ENCODE measurements at places on chromosomes 7 and 10. TPM values are rescaled to one million over a fixed set of nuclear protein-coding genes. Genes with fewer than 3 reads are reported as not detected.

Gene EN2
- not detected for total RNA-seq

Gene FFAR4
- total RNA-seq = not detected

Gene TMEM106B
- total RNA-seq = 31.2 TPM

Gene PLXNA4
- 89.2 TPM for total RNA-seq

Gene APBB1IP
- 0.98 TPM for total RNA-seq

Gene SHTN1
- 78.2 TPM for total RNA-seq

Gene RELN
- 52.6 TPM for total RNA-seq

Gene CAMK1D
- total RNA-seq = 29.7 TPM

Gene LRRD1
- total RNA-seq = 0.74 TPM

Gene TMEM236
- under 0.01 TPM for total RNA-seq

Gene PRSS37
- not detected for total RNA-seq

Gene IRF5
- total RNA-seq = 1.5 TPM

Gene MBLAC1
- 2.2 TPM for total RNA-seq

Gene WDFY4
- 0.49 TPM for total RNA-seq

Gene NPVF
- not detected for total RNA-seq

Gene GRB10
- total RNA-seq = 49.9 TPM

Gene RP9
- total RNA-seq = 5.7 TPM

Gene MMD2
- 4.4 TPM for total RNA-seq

Gene CUX1
- total RNA-seq = 28.8 TPM

Gene FOXK1
- total RNA-seq = 23.4 TPM

Gene AGAP6
- 4.2 TPM for total RNA-seq

Gene CYP3A4
- not detected for total RNA-seq

Gene GIMAP5
- total RNA-seq = 2.7 TPM

Gene KCP
- 0.25 TPM for total RNA-seq

Gene ABCB1
- total RNA-seq = 7.4 TPM

Gene OPN1SW
- total RNA-seq = not detected

Gene CUBN
- 3.0 TPM for total RNA-seq

Gene EGFR
- total RNA-seq = 18.4 TPM

Gene AFAP1L2
- 7.1 TPM for total RNA-seq

Gene NRCAM
- 175 TPM for total RNA-seq

Gene GIMAP8
- total RNA-seq = 0.74 TPM

Gene FAM24B
- 3.7 TPM for total RNA-seq

Gene SP4
- total RNA-seq = 59.0 TPM

Gene ACBD7
- total RNA-seq = 11.8 TPM

Gene CPA1
- not detected for total RNA-seq

Gene SKIDA1
- 6.9 TPM for total RNA-seq

Gene ZPBP
- not detected for total RNA-seq

Gene MMP21
- 0.25 TPM for total RNA-seq

Gene ZNF727
- total RNA-seq = 0.25 TPM

Gene PRR15
- total RNA-seq = 0.25 TPM

Gene IDI1
- total RNA-seq = 118 TPM

Gene PRPS1L1
- total RNA-seq = not detected

Gene RHOBTB1
- 27.5 TPM for total RNA-seq

Gene MAP3K8
- total RNA-seq = 4.2 TPM

Gene NEURL1
- total RNA-seq = 26.8 TPM

Gene ANKRD30A
- not detected for total RNA-seq

Gene PARP12
- 2.2 TPM for total RNA-seq

Gene GSAP
- 6.4 TPM for total RNA-seq

Gene ARHGEF5
- 0.74 TPM for total RNA-seq

Gene LRRC4
- 13.5 TPM for total RNA-seq

Gene EPO
- not detected for total RNA-seq

Gene AUTS2
- 88.8 TPM for total RNA-seq

Gene CASP7
- 2.0 TPM for total RNA-seq

Gene TLL2
- 0.25 TPM for total RNA-seq

Gene RASA4B
- 7.1 TPM for total RNA-seq

Data from temporal lobe (tissue), 4 donors.